Dorsolateral prefrontal cortex (tissue), 122 donors: ENCODE measurements at places on chromosomes 12 and 14.

DNA sequence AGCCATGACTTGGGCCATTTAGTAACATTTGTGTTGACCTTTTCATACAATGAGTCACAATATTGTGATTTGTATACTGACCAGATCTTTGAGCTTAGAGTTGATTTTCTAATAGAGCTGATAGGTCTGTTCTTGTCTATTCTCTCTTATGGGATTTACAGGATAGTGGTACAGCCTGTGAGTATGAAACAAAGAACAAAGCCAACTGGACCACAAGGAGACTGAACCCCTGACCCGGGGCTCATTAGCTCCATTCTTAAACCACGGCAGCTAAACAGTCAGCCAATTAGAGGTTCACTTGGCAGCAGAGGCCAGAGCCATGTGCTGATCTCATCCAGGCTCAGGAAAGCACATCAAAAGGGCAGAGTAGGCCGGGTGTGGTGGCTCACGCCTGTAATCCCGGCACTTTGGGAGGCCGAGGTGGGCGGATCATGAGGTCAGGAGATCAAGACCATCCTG lies 59.1 kb upstream of the GNPNAT1 start:
- DNase-seq, result no peak

DNA sequence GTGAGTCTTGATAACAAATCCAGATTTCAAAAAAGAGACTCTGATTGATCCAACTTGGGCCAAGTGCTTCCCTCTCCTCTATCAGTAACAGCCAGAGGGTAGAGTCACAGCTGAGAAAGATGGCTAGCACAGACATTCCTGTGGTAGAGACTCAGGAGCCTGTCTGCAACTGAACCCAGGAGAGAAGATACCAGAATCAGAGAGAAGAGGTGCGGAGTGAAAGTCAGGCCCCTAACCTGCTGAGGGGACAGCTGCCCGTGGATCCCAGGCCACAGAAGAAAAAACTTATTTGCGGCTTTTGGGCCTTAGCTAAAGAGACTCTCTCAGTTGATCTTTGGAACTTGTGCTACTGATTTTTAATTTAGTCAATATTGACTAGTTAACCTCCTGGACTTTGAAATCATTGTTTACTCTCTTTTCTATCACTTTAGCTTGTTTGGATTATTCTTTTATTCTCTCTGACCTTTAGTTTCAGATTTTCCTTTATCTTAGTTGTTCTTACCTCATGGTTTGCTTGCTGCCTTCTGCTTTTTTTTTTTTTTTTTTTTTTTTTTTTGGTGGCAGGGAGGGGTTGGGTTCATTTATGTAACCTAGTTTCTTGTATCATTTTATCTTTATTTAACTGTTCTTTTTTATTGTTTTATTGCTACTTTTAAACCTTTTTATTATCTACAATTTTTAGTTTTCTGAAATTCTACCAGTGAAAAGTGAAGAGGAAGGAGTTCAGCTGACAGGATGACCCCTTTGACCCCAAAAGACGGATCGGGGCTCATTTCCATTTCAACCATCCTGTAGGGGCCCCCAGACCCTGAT lies 154.9 kb upstream of the KRR1 start:
- no peak for DNase-seq

DNA sequence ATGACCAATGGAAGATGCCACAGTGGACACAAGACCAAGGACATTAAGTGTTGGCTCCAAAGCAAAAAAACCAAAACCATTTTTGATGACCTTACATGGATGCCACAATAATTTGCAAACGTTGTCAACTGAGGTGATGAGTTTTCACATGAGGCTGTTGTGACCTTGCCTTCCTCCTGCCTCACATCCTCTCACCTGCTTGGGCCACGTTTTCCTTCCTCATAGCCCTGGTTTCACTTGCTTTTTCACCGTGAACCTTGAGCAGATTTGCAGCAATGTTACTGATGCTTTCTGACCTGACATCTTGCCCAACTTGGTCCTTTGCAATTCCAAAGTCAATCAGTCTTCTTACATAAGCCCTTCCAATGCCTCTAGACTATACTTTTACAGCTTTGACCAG lies 3.7 kb downstream of the KRT6B start:
- DNase-seq, result no peak

DNA sequence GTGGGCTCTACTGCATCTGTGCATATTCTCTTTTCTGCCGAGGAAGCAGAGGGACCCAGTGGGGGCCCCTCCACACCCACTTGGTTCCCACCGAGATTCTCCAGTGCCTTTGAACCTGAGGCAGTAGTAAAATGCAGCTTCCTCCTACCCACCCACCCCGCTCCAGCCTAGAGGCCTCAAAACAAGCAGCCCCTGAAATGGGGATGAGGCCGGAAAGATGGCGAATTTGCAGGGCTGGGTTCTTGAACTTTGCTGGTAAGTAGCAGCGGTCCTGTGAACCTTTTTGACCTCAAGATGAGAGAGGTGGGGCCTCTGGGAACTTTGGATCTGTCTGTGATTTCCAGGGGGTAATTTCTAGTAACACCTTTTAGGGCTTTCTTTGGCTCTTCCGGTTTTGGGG lies 15.4 kb downstream of the PLEKHG3 start:
- DNase-seq, result no peak

- DNase-seq, result no peak
These were observed 299.1 kb downstream of the BTG1 start for GRCh38 chr12:91846466-91847055.

DNA sequence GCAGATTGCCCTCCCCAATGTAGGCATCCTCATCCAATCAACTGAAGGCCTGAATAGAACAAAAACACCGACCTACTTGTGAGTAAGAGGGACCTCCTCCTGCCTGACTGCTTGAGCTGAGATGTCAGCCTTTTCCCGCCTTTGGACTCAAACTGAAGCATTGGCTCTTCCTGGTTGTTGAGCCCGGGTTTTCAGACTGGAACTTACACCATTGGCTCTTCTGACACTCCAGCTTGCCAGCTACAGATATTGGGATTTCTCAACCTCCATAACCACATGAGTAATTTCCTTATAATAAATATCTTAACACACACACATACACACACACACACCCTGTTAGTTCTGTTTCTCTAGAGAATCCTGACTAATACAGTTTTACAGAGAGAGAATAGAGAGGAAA lies 173.4 kb upstream of the NTF3 start:
- DNase-seq, result no peak

DNA sequence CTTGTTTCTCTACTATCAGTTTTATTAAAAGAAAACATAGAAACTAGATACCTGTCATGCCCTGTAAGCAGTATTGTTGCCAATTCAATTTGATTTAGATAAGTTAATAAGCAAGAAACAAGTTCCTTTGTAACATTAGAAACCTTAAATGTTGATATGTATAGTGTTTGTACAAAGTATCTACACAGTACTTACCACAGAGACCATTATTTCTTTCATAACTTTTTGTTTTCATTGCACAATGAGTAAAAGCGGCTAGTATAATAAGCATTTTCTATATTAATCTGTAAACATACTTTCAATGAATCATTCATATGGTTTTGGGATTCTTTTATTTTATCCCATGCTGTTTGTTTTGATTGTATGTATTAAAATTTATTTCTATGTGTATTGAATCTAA lies 305.1 kb downstream of the TTC6 start:
- DNase-seq, result no peak

DNA sequence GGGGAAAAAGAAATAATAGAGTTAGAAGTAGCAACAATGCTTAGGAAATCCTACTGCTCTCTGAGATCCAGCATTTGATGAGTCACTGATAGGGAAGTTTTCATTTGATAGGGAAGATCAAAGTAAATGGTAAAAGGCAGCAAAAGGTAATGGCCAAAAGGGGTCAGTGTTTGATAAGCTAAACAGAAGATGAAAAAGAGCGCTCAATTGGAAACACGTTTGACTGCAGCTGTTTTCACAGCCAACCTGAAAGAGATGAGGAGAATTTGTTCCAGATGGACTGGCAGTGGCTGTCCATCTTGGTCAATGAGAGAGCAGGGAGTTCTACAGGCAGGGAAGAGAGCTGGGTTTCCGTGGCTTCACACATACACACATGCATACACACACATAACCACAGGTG lies 264.2 kb downstream of the TMEM132C start:
- DNase-seq, result no peak
